Activated CD8-positive, alpha-beta memory T cell treated with anti-CD3 and anti-CD28 coated beads for 48 hours (primary cell): ENCODE measurements at places on chromosomes 1 and 21.

DNA sequence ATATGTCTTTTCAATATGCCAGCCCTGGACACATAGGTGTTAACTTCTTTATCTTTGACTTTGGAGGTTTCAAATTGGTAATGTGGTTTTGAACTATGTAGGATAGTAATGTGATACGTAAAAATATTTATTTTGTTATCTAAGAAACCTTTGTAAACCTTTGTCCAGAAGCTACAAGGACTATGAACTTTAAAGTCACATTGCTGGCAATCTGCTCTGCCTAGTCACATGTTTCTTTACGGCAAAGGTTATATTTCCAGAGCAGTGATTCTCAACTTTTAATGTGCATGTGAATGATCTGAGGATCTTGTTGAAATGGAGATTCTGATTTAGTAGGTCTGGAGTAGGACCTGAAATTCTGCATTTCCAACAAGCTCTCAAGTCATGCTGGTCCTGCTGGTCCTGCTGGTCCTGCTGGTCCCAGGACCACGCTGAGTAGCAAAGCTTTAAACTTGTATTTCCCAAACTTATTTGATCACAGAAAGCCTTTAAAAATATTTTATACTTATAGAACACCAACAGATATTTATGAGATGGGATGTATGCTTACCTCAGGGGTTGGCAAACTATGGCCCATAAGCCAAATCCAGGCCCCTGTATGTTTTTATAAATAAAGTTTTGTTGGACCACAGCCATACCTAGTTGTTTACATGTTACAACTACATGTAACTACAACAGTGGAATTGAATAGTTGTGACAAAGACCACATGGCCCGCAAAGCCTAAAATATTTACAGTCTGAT is 57.9 kb upstream of the QSOX1 start:
- DNase-seq, result no peak

DNA sequence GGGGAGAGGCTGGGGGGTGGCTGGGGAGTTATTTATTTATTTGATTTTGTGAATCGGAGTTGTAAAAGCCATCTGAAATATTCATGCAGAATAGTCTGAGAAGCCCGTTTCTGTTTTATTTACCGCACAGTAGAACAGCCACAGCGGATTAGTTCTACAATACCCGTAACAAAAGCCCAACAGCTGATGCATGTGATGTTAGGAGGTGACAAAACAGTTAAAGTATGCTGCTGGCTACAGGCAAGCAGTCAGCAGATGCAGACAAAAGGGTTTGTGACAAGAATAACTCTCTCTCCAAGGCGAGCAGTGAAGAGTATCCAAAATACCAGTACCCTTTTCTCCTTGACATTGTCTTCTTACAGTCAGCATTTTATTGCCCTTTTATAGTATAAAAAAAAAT is 42.0 kb downstream of the PROX1 start:
- DNase-seq, result no peak

DNA sequence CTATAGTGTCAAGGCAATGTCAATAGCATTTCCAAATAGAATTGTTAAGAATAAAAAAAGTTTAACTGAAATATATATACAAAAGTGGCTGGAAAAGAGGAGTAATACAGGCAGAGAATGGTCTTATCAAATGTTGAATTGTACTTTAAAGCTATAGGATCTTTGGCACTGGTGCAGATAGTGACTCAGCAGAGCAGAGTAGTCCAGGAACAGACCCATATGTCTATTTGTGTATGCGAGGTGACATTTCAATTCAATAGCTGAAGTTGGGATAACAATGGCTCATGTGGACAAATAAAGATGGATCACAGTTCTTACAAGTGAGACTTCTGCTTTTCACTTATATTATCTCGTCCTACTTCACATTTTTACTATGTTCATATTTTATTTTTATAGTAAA is 543.0 kb upstream of the B3GALT2 start:
- no peak for DNase-seq

- DNase-seq, result no peak
Measured at GRCh38 chr1:166283190-166283589, 116.4 kb upstream of the FAM78B start.

- DNase-seq, result no peak
Measured at GRCh38 chr1:176144526-176144925, 62.6 kb downstream of the COP1 start.

GRCh38 chr1:41677620-41678019 is 193.1 kb upstream of the EDN2 start:
- no peak for DNase-seq

DNA sequence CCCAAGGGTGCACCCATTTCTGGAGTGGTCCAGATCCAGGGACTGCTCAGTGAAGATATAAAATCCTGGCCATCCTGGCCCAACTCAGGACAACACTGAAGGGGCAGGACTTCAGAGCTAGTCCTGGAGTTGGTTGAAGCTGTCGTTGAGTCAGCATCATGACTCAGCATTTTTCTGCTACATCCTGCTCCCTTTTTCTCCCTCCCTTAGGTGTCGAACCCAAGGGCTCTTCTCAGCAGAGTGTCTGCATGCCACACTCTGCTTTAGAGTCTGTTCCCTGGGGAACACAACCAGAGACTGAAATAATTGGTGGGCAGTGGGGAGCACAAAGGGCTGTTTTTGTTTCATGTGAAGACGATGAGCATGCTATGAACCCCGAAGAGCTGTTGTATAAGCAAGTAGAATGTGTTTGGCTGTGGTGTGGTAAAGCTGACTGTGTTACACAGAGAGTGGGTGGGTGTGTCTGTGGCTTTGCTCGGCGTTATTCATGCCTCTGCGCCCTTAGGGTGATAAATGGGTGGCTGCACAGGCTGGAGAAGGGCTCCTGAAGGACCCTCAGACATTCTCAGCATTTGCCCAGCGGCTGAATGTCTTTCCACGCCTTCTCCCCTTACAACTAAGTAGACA is 167.2 kb downstream of the CYYR1 start:
- no peak for DNase-seq

- no peak for DNase-seq
Measured at GRCh38 chr1:201745023-201745422, 83.9 kb upstream of the IPO9 start.

- no peak for DNase-seq
Measured at GRCh38 chr1:247378334-247379073, 37.5 kb upstream of the NLRP3 start.

GRCh38 chr1:93732514-93732913 is 50.9 kb upstream of the BCAR3 start:
- no peak for DNase-seq

- DNase-seq, result no peak
Measured at GRCh38 chr1:98030976-98031375, 110.1 kb upstream of the DPYD start.

DNA sequence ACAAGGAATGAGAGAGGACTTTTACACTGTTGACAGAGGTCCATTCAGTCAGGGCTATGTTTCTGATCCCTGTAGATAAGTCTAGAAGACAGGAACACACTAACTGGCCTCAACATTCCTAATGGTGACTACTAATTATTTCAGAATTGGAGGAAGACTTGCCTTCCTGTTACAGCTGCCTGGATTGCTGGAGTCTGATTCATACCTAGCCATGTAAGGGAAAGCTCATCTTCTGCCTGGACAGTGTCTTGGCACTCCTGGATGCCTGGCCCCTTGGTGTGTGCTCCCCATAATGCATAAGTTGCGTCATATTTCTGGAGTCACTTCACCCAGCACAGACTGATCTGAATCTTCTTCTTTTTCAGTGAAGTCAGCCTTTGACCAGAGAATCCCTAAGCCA is 326.0 kb upstream of the RUNX1 start:
- no peak for DNase-seq

GRCh38 chr1:119729044-119729443 is 17.3 kb downstream of the PHGDH start:
- no peak for DNase-seq

DNA sequence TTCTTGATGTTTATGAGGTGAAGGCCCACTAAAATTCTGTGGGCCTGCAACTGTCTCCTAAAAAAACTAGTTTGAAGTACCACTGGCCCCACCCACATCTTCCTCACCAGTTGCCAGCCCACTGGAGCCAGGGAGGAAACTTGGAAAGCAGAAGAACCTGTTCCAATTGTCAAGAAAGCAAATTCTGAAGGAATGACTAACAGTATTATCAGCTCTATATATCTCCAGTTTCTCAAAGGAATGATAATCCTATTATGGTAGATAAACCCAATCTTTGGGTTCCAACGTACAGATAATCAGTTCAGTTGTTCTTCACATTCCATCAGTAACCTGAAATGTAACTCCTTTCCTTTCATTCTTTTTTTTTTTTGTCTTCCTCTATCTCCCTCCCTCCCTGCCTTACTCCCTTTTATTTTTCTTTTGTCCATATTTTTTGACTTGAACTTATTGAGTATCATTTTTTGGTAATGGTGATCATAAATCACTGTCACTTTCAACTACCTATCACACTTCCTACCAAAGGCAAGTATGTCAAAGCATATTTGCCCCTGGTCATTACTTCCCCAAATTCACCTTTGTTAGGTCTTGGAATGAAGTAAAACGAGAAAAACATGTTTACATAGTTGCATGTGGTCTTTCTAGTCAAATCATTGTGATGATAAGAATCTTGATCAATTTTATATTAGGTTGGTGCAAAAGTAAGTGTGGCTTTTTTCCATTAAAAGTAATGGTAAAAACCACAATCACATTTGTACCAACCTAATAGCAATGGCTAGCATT is 943.4 kb downstream of the TTLL7 start:
- DNase-seq, result no peak

DNA sequence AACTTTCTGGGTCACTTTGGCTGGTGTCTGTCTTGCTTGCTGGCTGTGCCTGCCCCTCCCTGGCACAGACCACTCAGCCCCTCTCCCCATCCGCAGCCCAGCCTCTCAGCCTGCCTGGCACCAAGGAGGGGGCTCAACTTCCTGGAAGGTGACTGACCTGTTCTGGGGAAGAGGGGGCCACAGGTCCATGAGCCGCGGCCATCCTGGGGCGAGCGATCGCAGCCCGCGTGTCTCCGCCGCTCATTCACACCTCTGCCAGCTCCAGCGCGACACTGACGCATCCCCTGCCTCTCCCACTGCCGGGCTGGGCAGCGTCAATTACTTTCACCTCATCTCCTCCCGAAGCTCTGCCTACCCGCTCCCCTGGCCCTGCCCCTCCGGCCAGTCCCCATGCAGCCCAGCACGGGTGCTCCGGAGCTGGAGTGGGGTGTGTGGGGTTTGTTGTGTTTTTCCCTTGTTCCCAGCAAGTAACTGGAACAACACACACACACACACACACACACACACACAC is 14.3 kb downstream of the SLC6A9 start:
- no peak for DNase-seq

DNA sequence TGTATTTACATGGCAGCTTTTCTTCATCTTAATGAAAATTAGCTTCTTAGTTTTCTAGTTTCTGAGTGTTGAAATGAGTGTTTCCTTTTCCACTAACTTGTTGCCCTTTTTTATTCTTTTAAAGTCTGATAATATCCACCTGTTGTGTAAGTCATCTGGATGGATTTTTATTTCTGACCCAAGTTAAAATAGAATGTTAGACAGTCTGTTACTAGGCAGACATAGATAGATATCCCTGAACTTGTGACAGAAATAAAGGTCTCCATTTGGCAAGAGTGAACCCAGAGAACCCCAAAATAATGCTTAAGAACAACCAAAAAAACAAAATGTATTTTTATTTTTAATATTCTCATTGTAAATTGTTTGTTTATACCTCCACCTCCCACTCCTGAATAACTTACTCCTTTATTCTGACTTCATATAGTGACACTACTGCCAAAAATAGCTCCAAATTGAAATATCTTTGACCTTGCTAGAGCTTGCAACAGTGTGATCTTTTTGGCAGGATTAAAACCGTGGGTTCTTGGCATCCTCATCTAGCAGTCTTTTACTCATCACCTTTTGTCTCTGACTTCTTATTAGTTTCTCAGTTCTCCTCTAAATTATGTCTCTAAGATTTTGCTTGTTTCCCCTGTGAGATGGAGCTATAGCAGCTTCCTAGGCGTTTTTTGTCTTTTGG is 26.9 kb upstream of the SH3D21 start:
- no peak for DNase-seq

DNA sequence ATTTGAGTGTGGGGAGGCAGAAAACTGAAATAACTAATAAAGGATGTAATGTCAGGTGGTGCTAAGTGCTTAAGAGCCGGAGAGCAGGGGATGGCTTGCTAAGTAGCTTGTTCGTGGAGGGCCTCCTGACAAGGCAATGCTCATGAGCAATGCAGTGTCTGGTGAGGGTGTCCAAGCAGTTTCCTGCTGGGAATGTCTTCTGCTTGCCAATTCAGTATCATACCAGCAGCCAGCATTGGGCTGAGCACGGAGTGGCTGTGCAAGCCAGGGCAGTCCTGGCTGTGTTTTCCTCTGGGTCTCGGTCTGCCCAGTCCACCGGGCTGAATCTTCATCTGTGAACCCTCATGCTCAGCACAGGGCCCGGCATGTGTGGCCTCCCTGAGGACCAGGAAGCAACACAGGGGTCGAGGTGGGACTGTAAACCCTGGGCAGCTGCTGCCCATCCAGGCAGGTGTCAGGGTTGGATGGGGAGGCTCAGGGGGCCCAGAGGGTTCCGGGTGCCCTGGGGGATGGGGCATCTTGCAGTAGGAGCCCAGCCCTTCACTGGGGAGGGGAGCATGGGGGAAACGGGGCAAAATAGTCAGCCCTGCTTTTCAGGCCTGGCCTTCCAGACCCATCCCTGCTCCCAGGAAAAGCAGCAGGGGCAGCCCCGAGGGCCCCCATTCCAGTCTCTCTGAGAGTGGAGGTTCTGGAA is 27.5 kb downstream of the EDN2 start:
- DNase-seq, result no peak

DNA sequence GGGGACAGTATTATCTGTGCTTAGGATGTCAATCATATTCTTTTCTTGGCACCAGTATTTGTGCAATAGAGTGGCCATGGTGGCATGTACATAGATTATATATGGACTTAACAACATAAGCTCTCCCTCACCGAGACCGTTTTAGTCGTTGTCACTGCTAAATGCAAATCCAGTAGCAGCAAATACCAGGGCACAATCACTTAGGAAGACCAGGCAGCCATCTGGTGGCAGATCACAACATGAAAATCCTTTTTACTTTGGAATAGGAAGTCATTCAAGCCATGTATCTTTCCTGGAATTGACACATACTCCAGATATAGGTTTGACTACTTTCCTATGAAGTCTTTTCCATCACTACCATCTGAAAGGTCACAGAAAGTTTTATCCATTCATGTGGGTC is 53.2 kb upstream of the C1orf87 start:
- DNase-seq, result no peak

DNA sequence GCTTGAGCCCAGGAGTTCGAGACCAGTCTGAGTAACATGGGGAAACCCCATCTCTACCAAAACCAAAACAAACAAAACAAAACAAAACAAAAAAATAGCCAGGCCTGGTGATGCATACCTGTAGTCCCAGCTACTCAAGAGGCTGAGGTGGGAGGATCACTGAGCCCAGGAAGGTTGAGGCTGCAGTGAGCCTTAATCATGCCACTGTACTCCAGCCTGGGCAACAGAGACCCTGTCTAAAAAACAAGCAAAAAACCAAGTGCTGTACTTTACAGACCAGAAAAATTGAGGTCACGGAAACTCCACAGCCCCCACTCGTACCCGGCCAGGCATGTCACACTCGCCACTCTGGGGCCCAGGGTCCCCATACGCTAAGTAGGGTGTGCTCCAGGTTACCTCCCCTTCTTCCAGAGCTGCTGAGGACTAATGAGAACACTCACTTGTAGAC is 22.9 kb downstream of the ATP2B4 start:
- DNase-seq, result no peak

- DNase-seq, result no peak
Measured at GRCh38 chr1:10140981-10141380, 69.4 kb upstream of the KIF1B start.

GRCh38 chr1:26705788-26706311 is 10.0 kb downstream of the ARID1A start:
- DNase-seq, result no peak

GRCh38 chr1:109503935-109504334 is 5.6 kb downstream of the AMIGO1 start:
- no peak for DNase-seq

- no peak for DNase-seq
Measured at GRCh38 chr1:8202182-8202905, 115.6 kb upstream of the SLC45A1 start.
